ENCODE measurements at places on chromosomes 7 and 10. TPM values are rescaled to one million over a fixed set of nuclear protein-coding genes. Genes with fewer than 3 reads are reported as not detected.

DNA sequence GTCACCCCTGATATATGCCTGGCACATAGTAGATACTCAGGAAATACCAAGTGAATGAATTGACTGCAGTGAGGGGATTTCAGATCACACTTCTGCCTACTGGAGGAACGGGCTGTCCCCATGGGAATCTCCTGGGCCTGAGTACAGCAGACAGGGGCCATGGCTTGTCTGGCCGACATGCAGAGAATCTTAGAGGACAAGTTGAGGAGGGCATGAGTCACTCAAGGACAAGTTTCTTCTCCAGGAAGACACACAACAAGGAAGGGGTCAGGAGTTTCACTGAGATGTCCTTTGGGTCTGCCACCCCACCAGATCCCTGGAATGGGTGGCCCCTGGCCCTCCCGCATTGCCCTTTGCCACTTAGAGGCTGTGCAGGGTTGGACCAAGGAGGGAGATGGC lies 20.7 kb downstream of the PLPP4 start:
- no peak for DNase-seq

DNA sequence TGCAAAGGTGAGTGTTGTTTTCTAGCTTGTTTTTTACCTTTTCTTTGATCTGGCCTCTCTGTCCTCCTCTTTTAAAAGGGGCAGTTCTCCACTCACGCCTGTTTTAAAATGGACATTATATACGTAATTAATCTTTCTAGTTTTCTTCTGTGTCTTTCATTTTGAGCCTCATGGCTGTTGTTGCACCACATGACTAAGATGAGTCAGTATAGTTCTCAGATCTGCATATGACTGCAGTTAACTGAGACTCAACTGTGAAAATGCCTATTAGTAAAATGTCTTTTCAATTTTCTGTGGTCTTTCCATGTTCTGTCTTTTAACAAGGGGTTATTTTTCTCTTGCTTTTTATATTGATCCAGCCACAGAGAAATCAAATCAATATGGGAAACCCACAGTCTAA lies 296.1 kb downstream of the CDK14 start:
- no peak for DNase-seq

GRCh38 chr10:95356-96115 lies 39.7 kb upstream of the ZMYND11 start:
- DNase-seq, result no peak

- no peak for DNase-seq
Measured at GRCh38 chr10:109456566-109457301, 466.6 kb downstream of the XPNPEP1 start.

The TAS2R4 gene
- 1.8 TPM for total RNA-seq
